Left renal pelvis (tissue), 4 donors: ENCODE measurements at places on chromosomes 2 and 18. TPM values are rescaled to one million over a fixed set of nuclear protein-coding genes. Genes with fewer than 3 reads are reported as not detected.

The HOXD13 gene
- polyA plus RNA-seq: 0.22 TPM

The BUB1 gene
- polyA plus RNA-seq: 22.9 TPM

The COX5B gene
- 232 TPM for polyA plus RNA-seq

The APOB gene
- polyA plus RNA-seq: 1.6 TPM

The CCL20 gene
- polyA plus RNA-seq: 0.64 TPM

The IL36RN gene
- not detected for polyA plus RNA-seq

The DOCK10 gene
- polyA plus RNA-seq: 10.0 TPM

The CHRNG gene
- 1.8 TPM for polyA plus RNA-seq
